Glutamatergic neuron (in vitro differentiated cells): ENCODE measurements at places on chromosomes 6 and 20. TPM values are rescaled to one million over a fixed set of nuclear protein-coding genes. Genes with fewer than 3 reads are reported as not detected.

Gene STMND1
- not detected for total RNA-seq

Gene RIPOR3
- not detected for total RNA-seq

Gene PAX1
- not detected for total RNA-seq

Gene POM121L2
- not detected for total RNA-seq

Gene NEURL2
- total RNA-seq, result 3.5 TPM

Gene ZBTB46
- total RNA-seq, result 94.4 TPM

Gene EFCAB8
- not detected for total RNA-seq

Gene HLA-DQB2
- total RNA-seq, result not detected

Gene ZNF184
- 10.8 TPM for total RNA-seq

GRCh38 chr6:92024110-92024509, 1395.2 kb downstream of the EPHA7 start:
- DNase-seq, result no peak

DNA sequence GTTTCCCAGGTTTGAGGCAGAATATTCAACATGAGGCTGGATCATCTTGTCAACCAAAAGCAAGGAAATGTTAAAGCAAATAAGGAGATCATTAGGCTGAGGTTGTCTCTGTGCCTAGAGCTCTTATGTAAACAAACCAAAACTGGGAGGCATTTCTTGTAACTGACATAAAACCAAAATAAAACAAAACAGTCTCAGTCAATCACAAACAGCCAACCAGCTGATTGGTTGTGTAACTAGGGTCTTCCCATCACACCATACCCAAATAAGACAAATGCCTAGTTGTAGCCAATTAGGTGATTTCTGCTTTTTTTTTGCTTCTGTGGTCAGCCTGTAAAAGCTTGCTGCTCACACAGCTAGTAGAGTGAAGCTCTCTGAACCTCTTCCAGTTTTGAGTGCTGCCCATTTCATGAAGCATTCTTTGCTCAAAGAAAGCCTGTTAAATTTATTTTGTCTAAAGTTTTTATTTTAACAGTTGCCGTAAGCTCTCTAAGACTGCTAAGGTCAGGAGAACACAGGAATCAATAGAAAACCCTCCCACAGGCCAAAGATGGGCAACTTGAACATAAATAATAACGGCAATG, 8.9 kb upstream of the FITM2 start:
- no peak for DNase-seq

GRCh38 chr6:111171577-111172400, 84.5 kb downstream of the SLC16A10 start:
- DNase-seq, result no peak

- DNase-seq, result no peak
Measured at GRCh38 chr20:6909608-6910007, 142.1 kb downstream of the BMP2 start.

DNA sequence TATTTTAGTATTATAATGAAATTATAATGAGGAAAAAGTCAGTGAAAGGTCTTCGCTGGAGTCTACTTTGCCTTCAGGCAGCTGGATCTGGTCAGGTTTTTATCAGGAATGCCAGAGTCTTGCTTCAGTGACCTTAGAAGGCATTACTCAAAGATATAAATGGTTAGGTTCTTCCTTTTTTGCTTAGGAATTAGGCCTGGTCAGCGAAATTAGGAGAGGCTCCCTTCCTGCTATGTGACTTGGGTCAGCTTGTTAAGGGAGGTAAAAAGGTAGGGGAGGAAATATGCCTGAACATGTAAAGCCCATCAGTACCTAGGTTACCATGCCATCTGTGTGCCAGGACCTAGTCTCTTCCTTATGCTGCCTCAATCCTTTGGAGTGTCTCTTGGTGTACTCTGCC, 115.1 kb downstream of the OTOR start:
- no peak for DNase-seq

- DNase-seq, result no peak
Measured at GRCh38 chr6:134936476-134936875, 13.4 kb downstream of the ALDH8A1 start.

GRCh38 chr20:45588800-45589199, 9.7 kb upstream of the WFDC8 start:
- no peak for DNase-seq

DNA sequence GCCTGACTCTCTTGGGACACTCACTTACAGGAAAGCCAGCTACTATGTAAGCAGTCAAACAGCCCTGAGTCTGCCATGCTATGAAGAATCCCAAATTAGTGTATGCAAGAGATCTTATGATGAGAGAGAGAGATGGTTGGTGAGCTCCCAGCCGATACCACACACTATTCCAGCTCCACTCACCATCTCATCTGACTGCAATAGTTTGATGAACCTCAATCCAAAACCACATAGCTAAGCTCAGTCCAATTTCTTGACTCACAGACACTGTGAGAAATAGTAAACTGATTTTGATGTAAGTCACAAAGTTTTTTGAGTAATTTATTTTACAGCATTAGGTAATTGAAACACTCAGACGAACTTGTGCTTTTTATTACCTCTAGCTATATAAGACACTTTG, 441.4 kb downstream of the COL12A1 start:
- no peak for DNase-seq

GRCh38 chr20:48187851-48188250, 402.6 kb upstream of the SULF2 start:
- no peak for DNase-seq

GRCh38 chr6:20377623-20378265, 23.9 kb upstream of the E2F3 start:
- DNase-seq, result no peak

DNA sequence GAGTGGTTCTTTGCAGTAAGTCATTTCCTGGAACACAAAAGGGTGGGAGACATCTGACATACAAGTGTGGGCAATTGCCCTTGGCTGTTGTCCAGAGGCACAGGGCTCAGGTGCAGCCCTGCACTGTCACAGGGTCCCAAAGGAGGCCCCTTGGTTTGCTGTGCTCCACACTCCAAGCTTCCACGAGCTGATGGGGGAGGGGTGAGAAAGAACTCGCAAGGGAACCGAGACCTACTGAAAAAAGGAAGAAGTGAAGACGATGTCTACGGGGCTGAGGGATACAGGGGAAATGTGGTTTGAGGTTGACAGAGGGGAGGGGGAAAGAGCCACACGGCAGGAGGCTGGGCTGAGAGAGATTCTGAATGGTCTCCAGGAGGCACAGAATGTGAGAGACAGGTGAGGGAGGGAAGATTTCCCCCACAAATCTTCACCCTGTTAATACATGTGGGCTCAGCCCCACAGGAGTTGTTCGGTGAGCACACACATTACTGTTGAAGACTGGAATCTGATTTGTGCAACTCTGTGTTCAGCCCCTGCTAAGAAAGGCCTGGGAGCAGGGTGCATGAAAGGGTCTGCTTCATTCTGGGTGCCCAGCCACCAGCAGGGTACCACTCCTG, 123.4 kb downstream of the LY86 start:
- peak; percentile 56 for DNase-seq

DNA sequence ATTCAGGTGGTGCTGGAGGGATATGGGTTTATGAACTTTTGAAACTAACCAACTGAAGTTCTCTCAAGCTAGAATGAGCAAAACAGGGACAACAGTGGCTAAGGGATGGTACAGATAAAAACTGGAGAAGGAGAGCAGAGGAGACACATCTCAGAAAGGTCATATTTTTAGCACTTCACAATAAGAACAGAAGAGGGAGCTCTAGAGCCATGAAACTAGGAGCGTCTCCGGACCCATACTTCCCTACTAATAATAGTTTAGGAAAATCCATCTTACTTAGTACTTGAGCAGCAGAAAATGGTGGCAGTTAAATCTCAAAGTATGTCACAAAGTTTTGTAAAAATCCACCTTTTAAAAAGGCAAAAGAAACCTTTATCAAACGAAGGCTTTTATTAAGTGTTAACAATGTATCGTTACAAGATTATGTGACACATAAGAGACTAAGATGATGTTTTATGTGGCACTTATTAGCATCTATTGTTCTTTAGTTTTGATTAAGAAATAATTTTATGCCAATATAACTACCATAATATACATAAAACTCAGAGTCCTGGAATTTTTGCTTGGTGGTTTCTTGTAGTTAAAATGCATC, 278.6 kb downstream of the TBC1D32 start:
- no peak for DNase-seq

GRCh38 chr6:71091167-71091566, 134.3 kb upstream of the B3GAT2 start:
- DNase-seq, result no peak

DNA sequence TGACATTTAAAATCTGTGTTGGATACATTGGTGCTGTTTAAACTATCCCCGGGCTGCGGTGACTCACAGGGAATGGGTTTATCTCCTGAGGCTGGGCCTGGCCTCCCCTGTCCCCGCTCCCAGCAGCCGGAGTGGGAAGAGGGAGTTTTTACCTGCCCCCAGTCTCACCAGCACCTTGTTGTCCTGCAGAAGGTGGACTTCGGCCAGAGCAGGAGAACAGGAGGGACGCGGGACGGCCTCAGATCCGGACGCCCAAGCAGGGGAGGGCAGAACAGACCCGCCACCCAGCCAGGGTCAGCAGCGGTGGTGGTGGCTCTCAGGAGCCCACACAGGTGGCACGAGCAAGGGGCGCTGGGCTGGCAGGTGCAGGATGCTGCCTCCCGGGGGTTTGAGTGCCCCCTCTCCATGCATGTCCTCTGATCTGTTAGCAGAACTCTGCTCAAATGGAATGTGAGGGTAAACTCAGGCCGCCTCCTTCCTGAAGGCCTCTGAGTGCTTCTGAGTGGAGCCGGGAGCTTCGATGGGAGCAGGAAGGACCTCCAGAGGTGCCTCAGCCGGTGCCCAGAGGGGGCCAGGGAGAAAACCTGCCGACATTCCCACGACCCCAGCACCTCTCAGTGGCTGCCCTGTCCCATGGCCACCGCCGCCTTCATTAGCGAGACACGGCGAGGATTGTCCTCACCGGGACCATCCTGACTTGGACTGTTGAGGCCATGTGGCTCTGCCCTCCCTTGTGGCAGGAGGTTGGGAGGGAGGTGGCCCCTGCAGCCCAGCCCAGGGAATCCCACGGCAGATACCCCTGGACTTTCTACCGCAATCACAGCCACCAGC, 43.4 kb upstream of the MRGBP start:
- DNase-seq, result peak; percentile 10

DNA sequence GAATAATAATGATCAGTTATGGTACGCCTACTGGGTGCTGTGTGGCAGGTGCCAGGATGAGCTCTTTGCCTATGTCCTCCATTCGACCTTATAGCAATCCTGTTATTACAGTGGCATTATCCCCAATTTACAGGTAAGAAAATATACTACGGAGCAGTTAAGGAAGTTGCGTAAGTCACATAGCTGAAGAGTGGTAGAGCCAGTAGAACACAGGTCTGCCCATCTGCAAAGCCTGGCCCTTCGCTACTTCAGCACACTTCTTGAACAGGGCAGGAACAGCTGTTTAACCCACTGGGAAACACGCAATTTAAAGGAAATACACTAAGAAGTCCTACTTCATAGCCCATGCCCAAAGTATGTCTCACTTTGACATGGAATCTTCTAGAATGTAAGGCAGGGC, 91.8 kb downstream of the PXDC1 start:
- no peak for DNase-seq

GRCh38 chr6:77986380-77987034, 333.7 kb downstream of the MEI4 start:
- no peak for DNase-seq

DNA sequence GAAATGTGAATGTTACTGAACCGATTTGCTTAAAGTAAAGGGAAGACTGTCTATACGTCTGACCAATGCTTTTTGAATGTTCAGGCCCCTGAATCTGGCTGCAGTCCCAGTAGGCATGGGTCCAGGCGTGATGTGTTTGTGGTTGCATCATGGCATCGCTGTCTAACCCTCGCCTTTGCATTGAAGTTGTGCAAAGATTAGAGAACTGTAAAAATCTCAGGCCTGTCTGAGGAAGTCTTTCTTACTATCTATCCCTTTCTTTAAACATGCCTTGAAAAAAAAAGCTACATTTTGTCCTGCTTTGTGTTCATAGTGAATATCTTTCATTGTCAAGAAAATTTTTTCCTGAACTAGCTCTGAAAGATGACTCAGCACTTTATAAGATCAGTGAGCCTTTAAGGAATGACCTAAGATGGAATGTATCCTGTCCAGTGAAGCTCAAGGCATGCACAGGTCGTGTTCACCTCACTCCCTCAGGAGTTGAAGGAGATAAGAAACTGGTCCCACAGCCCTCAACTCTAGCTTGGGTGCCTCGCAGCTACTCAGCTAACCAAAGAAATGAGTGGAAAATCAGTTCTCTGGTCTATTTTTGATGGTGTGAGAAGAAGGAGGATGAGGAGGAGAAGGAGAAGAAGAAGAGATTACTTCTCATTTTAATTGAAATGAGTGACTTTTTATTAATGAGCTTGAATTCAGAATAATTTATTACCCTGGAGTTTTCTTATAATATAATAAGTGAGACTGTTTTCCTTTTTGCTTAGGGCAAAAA, 48.6 kb downstream of the TPD52L1 start:
- DNase-seq, result no peak

DNA sequence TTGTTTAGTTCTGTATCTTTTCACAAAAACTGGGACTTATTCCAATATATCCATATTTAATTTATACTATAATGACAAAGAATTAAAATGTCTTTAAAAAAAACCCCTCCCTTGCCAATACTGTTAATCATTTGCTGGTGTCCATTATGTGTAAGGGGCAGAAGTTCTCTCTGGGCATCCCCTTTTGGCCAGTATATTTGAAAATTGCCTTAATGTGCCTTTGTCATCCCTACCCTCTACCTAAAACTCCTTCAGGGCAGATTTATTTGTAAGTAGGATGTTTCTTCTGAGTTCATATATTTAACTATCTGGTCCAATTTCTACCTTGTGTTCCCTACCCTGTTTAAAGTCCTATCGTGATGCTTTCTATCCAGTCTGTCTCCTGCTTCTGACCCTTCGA, 62.9 kb downstream of the ARHGAP18 start:
- DNase-seq, result no peak

GRCh38 chr6:119078376-119079282, at the start of gene FAM184A:
Gene FAM184A, minus strand, starts transcription at chr6:119078664. Its CDS starts 365 bp downstream, at chr6:119078299.
- DNase-seq, result peak; percentile 91

DNA sequence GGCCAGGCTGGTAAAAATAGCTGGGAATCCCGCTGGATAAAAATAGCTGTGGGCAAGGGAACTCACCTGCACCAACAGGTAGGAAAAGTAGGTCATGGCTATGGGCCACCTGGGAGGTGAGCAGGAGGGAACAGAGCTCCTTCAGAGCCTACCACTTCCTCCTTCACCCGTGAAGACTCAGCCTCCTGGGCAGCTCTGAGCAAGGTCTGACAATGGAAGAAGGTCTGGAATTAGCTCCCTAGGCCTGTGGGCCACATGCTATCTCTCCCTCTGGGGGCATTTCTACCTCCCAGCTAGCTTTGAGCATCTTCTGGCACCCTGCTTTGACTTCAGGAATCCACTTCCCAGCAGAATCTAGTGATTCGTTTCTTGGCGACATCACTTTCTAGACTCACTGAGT, 153.9 kb downstream of the MRPL14 start:
- no peak for DNase-seq

- no peak for DNase-seq
Measured at GRCh38 chr6:4348462-4349112, 213.2 kb upstream of the ECI2 start.

DNA sequence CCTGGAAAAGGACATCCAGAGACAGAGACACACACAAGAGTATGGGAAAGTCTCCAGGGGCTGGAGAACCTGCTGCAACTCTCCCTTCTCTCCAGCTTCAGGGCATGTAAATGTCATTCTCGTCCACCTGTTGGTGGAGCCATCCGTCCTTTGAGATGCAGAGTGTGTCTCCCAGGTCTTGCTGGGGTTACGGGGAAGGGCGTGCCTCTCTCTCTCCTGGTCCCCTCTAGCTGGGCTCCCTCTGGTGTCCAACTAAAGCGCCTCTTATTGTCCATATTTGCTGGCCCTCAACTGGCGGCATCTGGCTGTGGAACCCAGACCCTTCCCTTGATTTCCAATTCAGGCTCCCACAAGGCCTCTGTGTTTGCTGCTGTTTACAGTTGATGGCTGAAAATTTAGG, 244.1 kb downstream of the BMP7 start:
- DNase-seq, result no peak
